AG10803 (cell line): ENCODE measurements at places on chromosomes 6 and 20.
A peak's percentile ranks its signal among the peaks of the same experiment; 100 is the strongest.

DNA sequence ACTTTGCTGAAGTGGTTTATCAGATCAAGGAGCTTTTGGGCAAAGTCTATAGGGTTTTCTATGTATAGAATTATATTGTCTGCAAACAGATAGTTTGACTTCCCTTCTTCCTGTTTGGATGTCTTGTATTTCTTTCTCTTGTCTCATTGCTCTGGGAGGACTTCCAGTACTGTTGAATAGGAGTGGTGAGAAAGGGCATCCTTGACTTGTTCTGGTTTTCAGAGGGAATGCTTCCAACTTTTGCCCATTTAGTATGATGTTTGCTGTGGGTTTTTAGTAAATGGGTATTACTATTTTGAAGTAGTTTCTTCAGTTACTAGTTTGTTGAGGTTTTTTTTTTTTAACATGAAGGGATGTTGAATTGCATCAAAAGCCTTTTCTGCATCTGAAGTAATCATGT lies 36.1 kb downstream of the KCNS1 start:
- DNase-seq: no peak

DNA sequence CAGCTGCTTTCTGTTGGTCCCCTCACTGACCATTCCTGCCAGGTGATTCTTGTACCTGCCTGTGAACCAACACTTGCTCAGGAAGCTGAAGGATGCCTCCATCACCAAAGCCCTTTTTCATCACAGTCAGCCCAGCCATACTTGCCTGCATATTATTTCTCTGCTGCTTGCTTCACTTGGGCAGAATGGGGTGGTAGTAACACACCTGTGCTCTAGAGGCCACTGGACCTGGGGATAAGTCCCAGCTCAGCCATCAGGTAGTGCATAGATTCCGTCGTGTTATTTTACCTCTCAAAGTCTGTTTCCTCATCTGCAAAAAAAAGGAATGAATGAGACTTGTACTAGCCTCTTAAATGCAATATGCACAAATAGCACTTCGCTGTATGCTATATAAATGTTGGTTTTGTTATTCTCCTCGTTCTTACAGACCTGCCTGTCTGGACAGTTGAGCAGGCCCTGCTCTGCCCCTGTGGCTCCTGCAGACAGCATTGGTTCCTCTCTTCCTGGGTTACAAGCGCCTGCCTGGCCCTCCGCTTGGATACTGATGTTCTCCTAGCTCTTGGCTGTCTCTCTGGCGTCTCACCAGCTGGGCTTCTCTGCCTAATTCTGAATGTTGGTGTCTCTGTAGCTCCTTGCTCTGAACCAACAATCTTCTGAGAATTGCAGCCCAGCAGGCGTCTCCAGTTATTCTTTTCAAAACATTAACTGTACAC lies 151.8 kb downstream of the UNC5CL start:
- DNase-seq: no peak

- peak; percentile 54 for DNase-seq
Measured at GRCh38 chr6:26187981-26188635, 100.9 kb downstream of the HFE start.

DNA sequence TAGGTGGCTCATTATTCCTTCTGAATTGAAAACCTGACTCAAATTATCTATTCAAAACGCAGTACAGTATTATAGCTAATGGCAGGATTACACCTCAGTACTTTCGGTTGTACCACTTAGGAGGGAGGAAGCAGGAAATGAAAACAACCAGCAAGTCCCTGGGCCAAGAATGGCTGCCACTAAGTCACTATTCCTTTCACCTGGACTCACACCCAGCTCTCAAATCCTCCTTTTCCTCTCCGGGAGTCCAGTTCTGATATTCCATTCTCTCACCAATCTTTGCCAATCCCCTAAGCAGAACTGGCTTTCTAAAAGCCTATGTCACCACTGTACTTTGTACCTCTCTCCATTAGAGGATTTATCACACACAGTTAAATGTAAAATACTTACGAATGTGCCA lies 20.6 kb downstream of the TMEM242 start:
- DNase-seq: no peak

DNA sequence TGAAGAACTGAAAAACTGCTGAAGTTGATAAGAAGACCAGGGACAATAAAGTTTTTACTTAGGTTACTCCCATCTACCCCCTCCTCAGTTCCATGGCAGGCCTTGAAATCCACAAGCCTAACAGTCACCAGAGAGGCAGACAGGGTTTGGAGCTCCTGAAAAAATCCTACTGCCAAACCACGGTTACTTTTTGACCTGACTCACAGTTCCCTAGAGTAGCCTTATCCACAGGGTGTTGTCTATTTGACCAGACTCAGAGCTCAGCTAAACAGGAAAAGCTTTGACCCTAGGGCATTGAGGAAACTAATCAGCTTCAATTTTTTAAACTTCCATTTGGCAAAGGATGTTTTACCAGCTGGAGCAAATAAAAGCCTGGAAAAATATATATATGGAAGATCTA lies 257.7 kb upstream of the NT5E start:
- peak; percentile 78 for DNase-seq

DNA sequence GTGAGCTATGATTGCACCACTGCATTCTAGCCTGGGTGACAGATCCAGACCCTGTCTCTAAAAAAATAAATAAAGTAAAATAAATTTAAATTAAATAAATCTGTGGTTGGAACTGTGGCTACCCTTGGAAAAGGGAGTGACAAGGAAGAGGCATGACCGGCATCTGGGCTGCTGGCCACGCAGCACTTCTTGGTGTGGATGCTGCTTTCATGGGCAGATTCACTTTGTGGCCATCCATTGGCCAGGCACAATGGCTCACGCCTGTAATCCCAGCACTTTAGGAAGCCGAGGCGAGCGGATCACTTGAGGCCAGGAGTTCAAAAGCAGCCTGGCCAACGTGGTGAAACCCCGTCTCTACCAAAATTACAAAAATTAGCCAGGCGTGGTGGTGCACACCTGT lies 16.1 kb downstream of the EBF4 start:
- DNase-seq: no peak

DNA sequence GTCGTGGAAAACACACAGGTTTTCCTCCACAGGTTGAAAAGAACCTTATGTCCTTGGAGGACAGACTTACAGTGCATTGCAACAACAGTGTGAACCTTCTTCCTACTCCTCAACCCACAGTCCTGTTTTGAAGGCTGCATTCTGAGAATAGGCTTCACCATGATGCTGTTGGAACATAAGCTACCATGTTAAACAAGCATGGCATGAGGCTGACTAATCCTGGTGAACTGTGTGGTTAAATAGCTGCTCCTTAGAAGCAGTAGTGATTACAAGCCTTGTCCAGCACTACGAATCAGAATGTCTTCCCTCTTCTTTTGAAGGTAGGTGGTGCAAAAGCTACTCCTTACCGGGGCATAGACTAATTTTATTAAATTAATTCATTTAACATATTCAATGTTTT lies 368.5 kb upstream of the EPHA7 start:
- DNase-seq: no peak

DNA sequence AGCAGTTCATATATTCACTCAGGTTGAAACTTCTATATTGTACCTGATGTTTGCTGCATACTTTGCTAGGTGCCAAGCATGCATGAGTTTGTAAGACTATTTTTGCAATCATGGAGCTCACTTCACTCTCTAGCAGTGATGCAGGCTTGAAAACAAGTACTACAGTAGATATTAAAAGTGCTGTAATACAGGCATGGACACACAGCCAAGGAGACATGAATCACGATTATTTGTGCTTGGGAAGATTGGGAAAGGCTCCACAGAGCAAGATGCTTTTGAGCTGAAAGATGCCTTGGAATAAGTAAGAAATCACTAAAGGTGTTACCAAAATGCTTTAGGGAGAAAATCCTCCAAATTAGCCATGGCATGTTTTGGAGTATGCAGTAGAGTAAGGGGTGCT lies 427.4 kb downstream of the UTRN start:
- DNase-seq: peak; percentile 65

GRCh38 chr6:17725083-17725482 lies 18.4 kb upstream of the NUP153 start:
- DNase-seq: peak; percentile 27
